ENCODE measurements at places on chromosomes 3 and 15.

GRCh38 chr3:192284443-192285072 is 442.8 kb downstream of the FGF12 start:
- DNase-seq = no peak

GRCh38 chr3:160771811-160772459 is 15.9 kb downstream of the PPM1L start:
- DNase-seq = no peak

DNA sequence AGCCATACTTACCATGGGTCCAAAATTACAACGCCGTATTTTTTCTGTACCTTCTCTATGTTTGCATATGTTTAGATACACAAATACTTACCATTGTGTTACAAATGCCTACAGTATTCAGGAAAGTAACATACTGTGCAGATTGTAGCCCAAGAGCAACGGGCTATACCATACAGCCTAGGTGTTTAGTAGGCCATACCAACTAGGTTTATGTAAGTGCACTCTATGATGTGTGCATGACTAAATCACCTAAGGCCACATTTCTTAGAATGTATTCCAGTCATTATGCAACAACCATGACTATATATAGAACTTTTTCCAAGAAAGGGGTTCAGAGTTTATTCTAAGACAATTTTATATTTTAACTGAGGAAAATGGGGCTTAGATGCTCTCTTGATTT is 411.7 kb downstream of the MAGI1 start:
- DNase-seq = no peak

DNA sequence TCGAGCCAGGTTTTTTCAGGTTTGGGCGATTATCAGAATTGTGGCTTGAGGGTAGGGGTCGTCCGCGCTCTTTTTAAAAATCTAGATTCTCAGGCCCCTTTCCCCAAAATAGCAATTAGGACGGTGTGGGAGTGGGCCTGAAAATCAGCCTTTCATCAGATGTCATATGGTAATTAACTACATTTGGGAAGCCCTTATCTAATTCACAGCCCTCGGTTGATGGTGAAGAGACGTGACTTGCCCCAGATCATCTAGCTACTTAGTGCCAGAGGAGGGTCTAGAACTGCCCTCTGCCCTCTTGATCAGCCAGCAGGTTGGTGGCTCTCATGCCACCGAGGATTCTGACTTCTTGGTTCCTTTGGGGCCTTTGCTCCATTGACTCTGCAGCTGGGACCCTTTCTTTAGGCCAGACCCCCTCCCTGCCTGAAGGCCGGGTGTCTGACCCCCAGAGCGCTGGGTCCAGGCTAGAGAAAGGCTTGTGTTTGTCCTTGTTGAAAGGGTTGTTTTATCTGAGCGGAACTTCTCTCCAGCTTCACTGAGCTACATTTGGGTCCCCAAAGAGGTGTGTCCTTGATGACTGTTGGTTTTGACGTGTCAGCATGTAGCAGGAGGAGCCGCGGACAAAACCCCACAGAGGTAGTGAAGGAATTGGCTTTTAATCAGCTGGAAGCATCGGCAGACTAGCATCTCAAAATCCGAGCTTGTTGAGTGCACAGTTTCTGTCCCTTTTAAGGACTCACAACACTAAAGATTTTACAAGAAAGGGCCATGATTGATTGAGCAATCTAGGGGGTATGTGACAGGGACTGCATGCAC is 857 bp downstream of the AEN start:
- DNase-seq = no peak

- DNase-seq = no peak
These were observed 357.2 kb downstream of the CLSTN2 start for GRCh38 chr3:140292170-140292569.

DNA sequence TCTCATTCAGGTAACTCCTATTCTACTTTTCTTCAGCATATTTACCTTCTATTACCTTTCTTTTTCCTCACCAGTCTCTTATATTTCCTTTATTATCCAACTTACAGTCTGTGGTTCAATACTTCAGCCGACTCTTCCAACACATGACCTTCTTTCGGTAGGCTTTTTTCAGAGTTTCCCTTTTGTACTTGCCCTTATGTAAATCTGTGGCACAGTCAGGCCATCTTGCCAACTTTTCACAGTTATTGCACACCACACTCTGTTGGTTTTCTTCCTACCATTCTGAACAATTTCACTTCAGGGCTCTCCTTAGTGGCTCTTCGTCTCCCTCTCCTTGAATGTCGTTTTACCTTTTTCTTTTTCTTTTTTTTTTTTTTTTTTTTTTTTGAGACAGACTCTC is 427.8 kb downstream of the LPP start:
- DNase-seq = no peak

GRCh38 chr3:34260271-34261000 is 462.0 kb downstream of the PDCD6IP start:
- peak; percentile 65 for DNase-seq

- DNase-seq = no peak
These were observed 119.3 kb upstream of the NR2E3 start for GRCh38 chr15:71691081-71691457.

DNA sequence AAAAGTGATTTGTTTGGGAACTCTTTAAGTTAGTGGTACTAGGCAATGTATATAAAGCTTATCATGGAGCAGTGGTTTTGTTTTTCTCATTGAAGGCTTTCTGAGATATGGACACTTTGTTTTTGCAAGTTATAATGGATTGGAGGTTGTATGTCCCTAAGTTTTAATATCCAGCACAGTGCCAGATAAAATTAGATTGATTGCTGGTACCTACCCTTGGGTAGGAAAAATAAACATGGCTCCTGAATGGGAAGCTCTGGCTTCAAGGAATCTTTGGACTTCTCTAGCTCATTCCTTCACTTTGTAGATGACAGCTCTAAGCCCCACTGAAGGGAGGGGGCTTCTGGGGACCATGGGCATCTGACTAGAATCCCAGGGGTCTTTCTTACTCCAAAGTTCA is 81.8 kb upstream of the SKOR1 start:
- DNase-seq = no peak

DNA sequence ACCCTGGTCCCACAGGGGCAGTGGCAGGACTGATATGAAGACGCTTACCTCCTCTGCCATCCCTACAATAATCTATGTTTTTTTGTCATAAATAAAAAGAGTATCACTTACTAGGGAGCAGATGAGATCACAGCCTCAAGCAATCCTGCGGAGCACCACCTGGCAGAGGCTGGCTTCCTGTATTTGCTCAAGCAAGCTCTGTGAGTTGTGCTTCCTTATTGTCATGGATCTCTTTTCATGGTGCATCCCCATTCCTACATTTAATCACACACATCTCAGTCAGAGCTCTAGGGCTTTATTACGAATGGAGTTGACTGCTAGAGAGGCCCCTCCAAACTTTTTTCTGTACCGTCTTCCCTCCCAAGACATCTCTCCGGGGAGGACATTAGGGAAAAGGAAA is 186.0 kb downstream of the UBE2E2 start:
- peak; percentile 64 for DNase-seq

DNA sequence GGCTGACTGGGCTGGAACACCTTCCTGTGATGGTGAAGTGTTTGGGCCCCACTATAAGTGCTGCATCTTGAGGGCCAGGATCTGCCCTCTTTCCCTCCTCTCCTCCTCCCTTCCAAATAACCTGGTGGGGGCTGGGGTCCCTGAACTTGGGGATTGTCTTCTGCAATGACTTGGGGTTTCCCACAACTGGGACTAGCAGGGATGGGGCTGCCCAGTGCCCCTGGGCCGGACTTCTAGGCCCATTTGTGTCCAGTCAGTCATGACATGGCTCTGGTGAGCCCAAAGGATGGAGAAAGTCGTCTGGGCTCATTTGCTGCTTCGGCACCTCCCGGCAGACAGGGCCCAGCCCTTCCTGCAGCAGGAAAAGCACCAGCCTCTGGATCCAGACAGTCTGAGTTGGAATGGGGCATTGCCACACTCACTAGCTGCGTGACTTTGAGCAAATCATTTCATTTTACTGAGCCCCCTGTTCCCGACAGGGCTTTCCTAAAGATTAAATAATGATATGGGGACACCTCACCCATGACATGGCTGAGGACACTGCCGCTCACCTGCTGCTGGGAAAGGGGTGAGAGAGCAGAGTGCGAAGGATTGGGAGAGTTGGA is 113.2 kb downstream of the DNAJB8 start:
- DNase-seq = no peak

DNA sequence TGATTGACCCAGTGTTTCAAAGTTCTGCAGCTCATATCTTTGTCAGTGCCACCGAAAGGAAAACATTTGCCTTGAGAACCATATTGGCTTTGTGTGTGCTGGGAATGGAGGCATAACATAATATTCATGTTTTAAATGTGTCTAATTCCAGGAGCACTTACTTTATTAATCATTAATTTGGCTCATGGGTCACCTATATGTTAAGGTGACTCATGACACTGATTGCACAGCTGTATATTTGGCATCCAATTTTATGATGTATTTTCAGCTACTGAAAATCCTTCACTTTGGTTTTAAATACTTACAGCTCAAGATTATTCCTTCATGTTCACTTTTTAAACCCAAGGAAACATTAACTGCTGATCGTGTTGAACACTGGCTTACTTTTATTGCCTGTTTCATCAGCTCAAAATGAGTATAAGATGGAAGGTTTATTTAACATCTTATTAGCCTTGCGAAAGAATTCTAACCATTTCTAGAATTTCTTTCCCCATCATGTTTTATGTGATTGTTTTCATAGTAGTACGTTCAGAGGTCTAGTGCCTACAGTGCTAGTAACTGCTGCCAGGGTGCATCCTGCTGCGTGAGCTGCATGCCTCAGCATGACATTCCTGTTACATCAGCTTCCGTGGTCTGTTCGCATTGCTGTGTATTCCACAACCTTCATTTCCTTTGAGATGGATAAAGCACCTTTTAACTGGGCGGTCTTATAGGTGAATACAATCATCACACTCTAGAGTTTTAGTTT is 63.7 kb downstream of the LRCH3 start:
- peak; percentile 70 for DNase-seq

GRCh38 chr3:152742368-152743347 is 92.3 kb upstream of the P2RY1 start:
- DNase-seq = no peak

Measured in cerebellum (tissue), 4 donors.